ENCODE measurements at places on chromosomes 7 and 10. TPM values are rescaled to one million over a fixed set of nuclear protein-coding genes. Genes with fewer than 3 reads are reported as not detected.
A peak's percentile ranks its signal among the peaks of the same experiment; 100 is the strongest.

GRCh38 chr7:116087291-116087690, 56.7 kb upstream of the TFEC start:
- H3K27ac ChIP-seq = no peak overlapping the region
- no peaks in the 10 kb centered on the region for H3K4me1 ChIP-seq
- no peak for DNase-seq
- no peaks in the 10 kb centered on the region for H3K36me3 ChIP-seq
- H3K27me3 ChIP-seq = no peaks in the 10 kb centered on the region
- H3K4me3 ChIP-seq = no peak overlapping the region

DNA sequence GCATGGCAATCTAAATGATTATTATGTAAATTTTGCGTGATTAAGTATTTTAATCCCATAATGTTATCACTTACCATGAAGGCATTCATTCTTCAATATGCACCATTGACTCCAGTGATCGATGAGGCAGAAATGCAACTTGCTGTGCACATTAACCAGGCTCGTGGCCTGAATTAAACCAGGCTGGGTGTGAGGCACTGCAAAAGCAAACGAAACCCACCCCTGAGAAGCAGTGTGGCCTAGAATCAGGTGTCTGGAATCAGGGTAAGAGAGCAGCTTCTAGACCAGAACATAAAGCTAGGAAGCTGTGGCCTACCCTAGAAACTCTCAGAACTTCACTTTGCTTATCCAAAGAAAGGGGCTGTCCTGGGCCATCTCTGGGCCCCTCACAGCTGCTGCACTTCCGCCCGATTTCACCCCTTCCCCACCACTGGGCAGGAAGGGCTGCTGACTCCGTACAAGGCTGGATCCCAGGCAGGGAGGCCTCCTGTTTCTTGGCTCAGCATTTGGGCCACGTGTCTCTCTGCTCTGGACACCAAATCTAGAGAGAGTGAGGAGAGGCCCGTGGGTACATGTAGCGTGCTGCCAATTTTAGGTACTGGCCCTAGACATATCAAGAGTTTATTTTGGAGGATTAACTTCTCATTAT, 4.4 kb downstream of the PTPRE start:
- no peaks in the 10 kb centered on the region for H3K36me3 ChIP-seq
- H3K4me3 ChIP-seq = no peak overlapping the region
- no peaks in the 10 kb centered on the region for H3K27me3 ChIP-seq

- H3K4me1 ChIP-seq = no peaks in the 10 kb centered on the region
- H3K36me3 ChIP-seq = no peaks in the 10 kb centered on the region
- DNase-seq = no peak
- H3K27ac ChIP-seq = no peak overlapping the region
- no peak overlapping the region for H3K4me3 ChIP-seq
- H3K27me3 ChIP-seq = no peaks in the 10 kb centered on the region
Measured at GRCh38 chr7:70890147-70890969, 241.6 kb upstream of the GALNT17 start.

Gene FAM25G
- total RNA-seq = not detected

DNA sequence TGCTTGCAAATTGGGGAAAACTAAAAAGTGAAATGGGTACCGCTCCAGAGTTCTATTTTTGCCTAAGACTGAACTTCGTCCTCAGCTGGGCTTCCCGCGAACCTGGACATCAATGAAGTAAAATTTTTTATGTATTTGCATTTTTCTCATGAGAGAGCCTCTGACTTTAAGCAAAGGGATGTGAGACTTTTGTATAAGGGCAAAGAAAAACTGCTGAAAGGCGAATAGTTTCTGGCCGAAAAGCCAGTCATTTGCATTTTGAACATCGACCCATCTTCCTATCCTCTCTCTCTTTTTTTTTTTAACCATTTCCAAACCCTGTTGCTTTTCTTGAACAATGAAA, 573 bp downstream of the PMPCB start:
- H3K27me3 ChIP-seq = no peaks in the 10 kb centered on the region
- H3K36me3 ChIP-seq = peaks cover 19% of the 10 kb centered on the region
- peaks cover 2% of the 10 kb centered on the region for H3K4me1 ChIP-seq
- DNase-seq = no peak
- H3K4me3 ChIP-seq = peak overlapping the region; percentile 85

GRCh38 chr10:29469481-29470354, 165.1 kb downstream of the SVIL start:
- peaks cover 52% of the 10 kb centered on the region for H3K36me3 ChIP-seq
- peaks cover 16% of the 10 kb centered on the region for H3K4me1 ChIP-seq
- no peaks in the 10 kb centered on the region for H3K27me3 ChIP-seq
- no peak overlapping the region for H3K27ac ChIP-seq
- no peak for DNase-seq

GRCh38 chr10:21401196-21401595, 124.3 kb downstream of the SKIDA1 start:
- no peak overlapping the region for H3K4me3 ChIP-seq
- DNase-seq = peak; percentile 56
- peaks cover 19% of the 10 kb centered on the region for H3K4me1 ChIP-seq
- H3K36me3 ChIP-seq = no peaks in the 10 kb centered on the region
- H3K27me3 ChIP-seq = no peaks in the 10 kb centered on the region
- H3K27ac ChIP-seq = no peak overlapping the region

GRCh38 chr7:30163231-30163894, 28.6 kb downstream of the MTURN start:
- H3K27ac ChIP-seq = no peak overlapping the region
- no peak overlapping the region for H3K4me3 ChIP-seq
- no peak for DNase-seq
- peaks cover 2% of the 10 kb centered on the region for H3K4me1 ChIP-seq
- no peaks in the 10 kb centered on the region for H3K36me3 ChIP-seq

Gene TMEM176A
- total RNA-seq = not detected

Gene LEP
- not detected for total RNA-seq

DNA sequence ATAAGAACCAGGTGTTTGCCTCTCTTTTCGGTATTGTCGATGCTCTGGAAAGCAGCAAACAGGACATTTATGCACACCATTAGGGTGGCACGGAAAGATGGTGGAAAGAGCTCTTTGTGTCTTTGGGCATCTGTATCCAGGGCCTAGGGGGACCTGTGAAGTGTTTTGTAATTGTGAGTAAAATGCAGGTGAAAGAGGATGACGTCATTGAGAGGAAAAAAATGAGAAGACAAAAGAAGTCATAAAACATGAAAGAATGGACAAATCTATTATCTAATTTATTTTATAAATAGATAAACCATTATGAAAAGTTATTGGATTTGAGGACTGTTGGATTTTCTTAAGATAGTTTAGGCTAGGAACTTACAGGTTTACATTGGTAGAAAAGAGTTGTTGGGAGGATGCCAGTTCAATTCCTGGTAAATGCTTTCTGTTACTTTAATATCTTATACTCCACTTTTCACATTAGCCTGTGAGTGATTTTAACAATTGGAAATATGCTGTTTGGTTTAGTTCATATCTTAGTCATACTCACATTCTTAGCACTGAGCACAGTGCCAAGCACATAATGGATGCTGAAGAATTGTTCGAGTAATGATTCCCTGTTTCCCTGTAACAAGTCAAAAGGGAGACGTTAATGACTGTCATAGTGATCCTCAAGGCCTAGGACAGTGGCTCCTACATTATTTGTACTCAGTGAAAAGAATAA, 62.6 kb downstream of the EXOC4 start:
- peak; percentile 75 for DNase-seq
- H3K4me1 ChIP-seq = peaks cover 4% of the 10 kb centered on the region
- H3K27me3 ChIP-seq = no peaks in the 10 kb centered on the region
- H3K27ac ChIP-seq = no peak overlapping the region
- H3K36me3 ChIP-seq = no peaks in the 10 kb centered on the region
